CD4-positive, alpha-beta T cell treated with Interleukin-17A for 4 hours (primary cell): ENCODE measurements at places on chromosomes 7 and 10.

DNA sequence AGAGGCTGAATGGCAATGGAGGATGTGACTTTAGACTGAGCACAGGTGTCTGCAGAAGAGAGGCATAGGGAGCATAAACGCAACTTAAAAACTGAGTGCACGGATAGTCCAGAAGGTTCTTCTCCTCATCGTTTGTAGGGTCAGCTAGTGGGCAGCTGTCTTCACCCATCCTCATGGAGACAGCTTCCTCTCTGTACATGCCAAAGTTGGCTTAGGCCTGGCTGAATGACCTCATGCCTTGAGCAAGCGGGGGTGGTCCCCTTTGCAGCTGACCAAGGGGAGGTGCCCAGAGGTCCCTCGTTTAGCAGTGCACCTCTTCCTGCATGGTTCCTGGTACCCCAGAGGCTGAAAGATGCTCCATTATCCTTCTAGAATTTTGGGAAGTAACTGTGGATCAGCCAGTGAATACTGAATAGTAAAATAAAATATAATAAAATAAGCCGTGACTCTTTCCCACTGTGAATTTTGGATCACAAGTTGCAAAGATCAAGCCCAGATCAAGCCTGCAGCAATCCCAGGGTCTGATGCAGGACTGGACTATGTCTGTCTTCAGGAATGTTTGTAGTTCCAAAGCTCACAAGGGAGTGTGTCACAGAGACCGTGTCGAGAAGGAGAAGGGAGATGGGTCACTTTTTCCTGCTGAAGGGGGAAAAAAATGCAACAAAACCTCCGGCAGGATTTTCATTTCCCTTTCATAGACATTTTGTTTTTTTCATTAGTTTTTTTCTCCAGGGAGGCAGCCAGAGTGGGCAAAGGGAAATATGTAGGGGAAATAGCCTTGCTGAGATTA lies 295.3 kb upstream of the MKI67 start:
- no peak for DNase-seq

GRCh38 chr10:24324651-24325050 lies 115.7 kb downstream of the KIAA1217 start:
- no peak for DNase-seq

DNA sequence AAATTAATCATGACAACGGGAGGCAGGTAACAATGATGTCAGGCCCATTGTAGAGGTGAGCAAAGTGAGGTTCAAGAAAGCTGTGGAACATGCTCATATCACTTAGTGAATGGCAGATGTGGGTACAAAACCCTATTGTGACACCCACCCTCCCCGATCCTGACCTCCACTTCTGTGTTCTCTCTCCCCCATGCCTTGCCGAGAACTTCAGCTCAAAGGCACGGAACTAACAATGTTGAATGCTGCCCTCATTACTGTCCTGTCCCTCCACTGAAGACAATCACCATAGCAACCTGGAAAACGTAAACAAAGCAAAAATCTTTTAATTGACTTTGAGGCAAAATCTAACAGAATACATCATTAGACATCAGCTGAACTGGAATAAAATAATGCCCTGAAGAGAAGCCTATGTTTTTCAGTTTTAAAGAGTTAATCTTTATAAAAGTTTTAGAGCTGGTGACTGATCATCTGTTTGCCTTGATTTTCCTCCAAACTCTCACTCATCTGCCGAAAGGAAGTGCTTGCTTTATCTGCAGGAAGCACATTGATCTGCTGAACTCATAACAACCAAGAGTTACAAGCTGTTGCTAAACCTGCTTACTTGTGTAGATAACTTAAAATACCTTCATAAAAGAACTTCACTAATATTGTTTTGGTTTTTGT lies 133.6 kb downstream of the CUBN start:
- peak; percentile 14 for DNase-seq

DNA sequence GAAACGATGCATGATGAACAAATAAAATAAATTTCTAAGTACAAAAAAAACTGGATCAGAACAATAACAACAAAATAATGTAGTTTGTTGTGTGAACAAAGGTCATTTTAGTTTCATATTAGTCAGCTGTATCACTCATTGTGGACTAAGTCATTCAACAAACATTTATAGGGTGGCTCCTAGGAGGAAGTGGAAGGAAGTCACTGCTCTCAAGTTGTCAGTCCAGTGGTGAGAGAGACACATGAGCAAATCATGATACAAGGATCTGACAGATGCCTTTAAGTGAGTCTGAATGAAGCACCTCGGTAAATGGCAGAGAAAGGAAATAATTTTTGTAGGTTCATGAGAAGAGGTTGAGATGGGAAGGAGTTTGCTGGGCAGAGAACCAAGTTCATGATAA lies 56.8 kb downstream of the EPDR1 start:
- no peak for DNase-seq

DNA sequence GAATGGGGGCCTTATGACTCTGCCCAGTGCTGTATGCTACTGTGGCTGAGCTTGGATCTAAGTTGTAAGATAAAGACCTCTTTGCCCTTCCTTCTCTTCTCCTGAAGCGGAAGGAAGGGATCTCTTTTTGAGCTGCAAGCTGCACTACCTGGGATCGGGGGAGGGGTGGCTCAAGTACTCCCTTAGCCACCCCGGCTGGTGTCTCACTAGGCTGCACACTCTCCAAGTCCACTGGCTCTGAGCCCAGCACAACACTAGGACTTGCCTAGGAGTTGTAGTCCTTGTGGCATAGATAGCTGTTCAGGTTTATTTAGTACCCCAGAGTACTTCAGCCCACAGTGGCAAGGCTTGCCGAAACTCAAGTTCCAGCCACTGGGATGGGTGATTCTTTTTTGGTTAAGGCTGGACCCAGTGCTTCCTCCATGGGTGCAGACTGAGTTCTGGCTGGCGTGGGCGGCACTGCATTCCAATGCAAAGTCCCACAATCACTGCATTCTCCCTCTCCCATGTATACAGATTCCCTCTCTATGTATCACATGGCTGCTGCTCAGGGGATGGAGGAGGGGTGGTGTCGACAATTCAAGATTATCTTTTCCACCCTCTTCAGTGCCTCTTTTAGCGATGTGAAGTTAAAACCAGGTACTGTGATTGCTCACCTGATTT lies 76.2 kb upstream of the SLC25A13 start:
- no peak for DNase-seq

DNA sequence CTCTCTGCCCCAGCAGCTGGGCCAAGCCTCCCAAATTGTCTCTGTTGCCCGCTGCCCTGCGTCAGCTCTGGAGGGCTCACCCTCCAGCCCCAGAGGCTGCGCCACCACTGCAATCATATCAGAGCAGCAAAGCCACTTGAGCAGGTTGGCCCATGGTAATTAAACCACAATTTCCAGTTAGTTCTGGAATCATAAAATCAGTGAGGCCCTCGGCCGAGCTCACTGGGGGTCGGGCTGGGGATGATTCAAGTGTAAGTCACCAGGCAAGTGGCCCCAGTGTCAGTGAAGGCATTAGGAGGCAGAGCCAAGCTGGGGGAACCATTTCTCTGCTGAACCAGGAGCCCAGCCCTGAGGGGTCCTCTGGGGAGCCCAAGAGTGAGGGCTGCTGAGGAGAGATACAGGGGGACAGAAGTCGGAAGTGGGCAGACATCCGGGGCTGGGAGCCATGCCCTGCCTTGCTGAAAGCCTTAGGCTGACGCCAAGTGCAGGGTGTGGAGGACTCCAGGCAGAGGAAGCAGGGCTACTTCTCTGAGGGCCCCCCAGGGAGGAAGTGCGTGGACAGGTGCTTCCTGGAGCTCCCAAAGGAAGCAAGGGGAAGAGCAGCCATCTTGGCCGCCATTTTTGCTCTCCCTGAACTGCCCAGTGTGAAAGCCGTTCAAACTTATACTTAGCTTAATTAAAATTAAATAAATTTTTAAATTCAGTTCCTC lies 29.5 kb upstream of the SLC29A3 start:
- DNase-seq: no peak

DNA sequence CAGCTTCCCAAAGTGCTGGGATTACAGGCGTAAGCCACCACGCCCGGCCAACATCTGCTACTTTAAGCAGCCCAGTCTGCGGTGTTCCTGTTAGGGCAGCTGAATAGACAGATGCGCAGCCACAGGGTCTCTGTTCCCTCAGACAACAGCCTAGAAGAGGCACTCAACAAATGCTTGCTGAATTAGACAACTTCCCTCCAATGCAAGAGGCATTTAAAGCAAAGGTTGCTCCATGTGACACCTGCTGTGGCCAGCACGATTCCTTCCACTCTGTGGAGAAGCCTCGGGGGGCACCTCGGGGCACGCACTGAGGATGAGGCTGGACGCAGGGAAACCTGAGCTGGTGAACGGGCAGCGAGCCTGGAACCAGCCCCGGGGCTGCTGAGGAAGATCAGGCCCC lies 237.8 kb downstream of the MAD1L1 start:
- DNase-seq: no peak

- peak; percentile 55 for DNase-seq
Observed at GRCh38 chr7:44580945-44581878, 819 bp downstream of the TMED4 start.

DNA sequence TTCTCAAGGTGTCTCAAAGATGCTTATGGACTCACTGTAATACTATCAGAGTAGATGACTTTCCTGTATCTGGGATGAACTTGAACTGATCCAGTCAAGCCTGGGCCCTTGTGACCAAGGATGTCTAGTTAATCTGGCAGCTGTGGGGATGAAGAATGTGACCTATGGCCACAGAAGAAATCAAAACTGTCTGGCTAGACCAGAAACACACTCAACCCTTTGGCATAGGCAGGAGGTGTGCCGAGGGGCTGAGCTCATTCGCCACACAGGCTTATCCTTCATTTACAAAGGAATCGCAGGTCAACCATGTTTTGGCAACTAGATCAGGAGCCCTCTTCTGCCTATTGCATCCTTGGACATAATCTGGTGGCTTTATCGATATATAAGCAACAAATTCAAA lies 110.6 kb downstream of the ATXN7L1 start:
- DNase-seq: no peak

- no peak for DNase-seq
Observed at GRCh38 chr10:62790571-62790970, 13.9 kb upstream of the ADO start.

DNA sequence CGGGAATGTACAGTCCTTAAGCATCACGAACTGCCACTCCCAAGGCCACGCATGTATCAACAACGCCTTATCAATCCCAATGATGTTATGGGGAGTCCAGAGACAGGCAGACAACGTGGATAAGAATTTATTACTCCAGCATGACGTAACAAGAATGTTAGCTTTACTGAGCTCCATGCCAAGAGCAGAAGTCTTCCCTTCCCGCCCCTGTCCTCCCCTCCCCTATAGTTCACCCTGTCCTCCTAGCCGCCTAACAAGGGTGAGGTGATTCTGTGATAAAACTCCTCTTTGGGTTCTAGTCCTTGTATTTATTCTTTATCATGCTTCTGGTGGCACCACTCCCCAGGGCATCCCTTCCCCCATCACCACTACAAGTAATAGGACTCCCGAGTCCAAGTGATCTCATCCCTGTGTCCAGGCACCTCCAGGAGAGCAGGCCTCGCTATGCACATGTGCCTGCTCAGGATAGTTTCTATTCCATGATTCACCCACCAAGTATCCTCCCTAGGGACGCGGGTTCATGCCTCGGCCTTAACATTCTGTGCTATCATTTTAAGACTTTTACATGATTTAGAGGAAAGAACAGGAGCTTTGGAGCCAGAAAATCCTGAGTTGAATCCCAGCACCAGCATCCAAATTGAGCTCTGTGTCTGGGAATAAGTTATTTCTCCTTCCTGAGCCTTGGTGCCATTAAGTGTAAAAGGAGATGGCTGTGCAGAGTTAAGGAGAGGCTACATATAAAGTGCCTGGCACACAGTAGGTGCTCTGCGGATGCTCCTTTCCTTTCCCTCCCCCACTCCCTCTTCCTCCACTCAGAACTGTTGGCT lies 15.4 kb downstream of the GSDME start:
- no peak for DNase-seq

- no peak for DNase-seq
Observed at GRCh38 chr7:30760514-30761213, 8.7 kb downstream of the INMT start.
